ENCODE measurements at places on chromosomes 4 and X.

GRCh38 chr4:114286262-114286810, 306.9 kb upstream of the ARSJ start:
- no peak for DNase-seq

GRCh38 chr4:139367421-139368090, 65.3 kb upstream of the NDUFC1 start:
- DNase-seq = no peak

DNA sequence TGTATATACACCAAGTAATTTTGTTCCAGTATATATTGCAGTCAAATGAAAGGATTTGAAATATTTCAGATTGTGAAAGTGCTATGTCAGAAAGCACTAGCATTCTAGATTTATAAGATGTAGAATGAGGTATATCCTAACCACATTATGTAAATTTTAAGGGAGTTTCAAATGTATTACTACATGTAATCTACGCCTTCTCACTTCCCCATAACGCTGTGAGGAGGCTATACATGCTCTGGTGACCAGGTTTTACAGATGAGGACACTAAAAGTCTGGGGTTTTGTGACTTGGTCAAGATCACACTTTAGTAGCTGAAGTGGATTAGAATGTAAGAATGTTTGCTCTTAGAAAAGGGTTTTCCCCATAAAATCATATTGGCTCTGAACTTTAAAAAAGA, 8.1 kb downstream of the ENPEP start:
- no peak for DNase-seq

- no peak for DNase-seq
Observed at GRCh38 chrX:31136144-31136611, 64.3 kb upstream of the FTHL17 start.

DNA sequence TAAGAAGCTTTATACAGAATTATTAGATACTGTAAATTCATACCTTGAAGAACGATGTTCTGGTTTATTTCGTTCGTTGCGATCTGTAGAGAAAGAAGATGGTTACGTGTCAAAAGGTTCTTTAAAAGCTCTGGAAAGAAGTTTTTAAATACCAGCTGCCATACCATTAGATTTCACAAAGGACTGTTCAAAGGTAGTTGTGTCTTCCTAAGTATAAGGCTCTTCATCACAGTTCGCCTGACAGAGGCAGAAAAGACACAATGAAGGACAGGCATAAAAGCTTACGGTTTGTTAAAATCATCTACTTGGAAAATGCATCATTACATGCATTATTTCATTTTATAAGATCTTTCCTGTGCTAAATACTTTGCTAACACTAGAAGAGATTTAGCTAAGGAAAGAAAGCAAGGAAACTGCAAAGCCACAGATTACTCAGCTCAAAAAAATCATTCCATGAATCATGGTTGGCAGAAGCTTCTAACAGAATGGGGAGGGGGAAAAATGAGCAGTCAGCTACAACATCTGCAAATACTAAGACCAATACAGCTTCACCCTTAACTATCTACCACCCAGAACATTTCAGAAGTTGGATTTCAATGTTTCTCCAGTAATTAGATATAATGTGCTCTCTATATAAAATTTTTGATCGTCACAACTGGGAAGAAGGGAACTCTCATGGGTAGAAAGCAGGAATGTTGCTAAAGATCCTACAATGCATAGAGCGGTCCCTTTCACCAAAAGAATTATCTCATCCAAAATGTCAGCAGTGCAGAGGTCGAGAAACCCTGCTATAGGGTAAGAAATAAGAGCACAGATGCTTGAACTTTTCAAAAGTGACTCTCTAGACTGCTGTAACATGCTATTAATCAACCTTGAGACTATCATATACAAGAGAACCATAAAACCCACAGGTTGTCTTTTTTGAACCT, 50.7 kb upstream of the PRSS48 start:
- DNase-seq = no peak

DNA sequence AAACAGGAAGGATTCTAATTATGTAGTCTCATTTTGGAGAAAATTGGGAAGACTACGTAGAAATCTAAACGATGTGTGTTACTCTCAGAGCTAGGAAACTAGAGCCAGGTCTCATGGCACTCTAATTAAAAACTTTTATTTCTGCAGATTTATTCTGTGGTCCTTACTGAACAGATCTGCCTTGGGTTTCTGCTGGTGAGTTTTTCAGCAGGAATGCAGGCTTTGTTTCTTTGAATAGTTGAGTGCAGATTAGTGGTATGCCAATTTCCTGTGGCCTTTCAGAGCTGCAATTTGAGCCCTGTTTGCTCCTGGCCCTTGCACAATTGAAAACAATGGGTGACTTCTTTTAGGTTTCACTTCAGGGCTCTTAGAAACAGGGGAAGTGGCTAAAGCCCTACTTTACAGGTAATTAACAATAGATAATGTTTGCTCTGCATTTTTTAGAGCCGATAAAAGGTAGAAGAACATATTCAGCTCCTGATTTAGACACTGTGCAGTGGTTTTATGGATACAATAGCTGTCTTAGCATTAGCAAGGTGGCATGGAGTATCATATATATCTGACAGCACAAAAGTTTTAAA, 21.8 kb downstream of the SPRY1 start:
- no peak for DNase-seq

- DNase-seq = no peak
Observed at GRCh38 chr4:7341491-7342222, 93.1 kb downstream of the PSAPL1 start.

DNA sequence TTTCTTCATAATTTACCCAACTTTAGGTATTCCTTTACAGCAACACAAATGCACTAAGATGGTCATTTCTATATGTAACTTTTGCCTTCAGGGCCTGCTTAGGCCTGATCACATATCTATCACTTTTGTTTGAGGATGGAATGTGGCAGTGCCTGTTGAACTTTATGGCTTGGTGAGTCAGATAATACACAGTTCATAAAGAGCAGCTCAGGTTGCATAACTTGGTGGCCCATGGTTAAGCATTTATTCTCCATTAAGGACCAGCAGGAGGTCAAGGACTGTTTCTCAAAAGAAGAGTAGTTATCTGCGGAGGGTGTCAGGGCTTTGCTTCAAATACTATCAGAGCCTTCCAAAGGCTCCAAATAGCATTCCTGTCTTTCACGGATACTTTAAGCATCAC, 124.1 kb upstream of the PDHA2 start:
- no peak for DNase-seq

DNA sequence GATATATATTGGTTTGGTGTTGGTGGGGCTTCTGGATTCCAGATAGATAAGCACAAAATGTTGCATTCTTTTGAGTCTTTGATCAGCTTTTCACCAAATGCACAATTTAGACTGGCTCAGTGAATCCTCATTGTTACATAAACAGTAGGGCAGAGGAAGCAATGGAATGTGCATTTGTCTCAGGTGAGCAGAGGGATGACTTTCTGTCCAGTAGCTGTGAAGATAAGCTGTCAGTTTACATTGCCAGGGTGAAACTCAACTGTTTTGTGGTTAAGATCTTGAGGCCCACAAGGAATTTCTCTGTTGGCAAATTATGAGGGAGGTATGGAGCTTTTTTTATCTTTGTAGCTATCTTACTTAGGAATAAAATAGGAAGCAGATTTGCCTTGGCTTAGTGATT, 168.0 kb downstream of the GALNTL6 start:
- DNase-seq = no peak

DNA sequence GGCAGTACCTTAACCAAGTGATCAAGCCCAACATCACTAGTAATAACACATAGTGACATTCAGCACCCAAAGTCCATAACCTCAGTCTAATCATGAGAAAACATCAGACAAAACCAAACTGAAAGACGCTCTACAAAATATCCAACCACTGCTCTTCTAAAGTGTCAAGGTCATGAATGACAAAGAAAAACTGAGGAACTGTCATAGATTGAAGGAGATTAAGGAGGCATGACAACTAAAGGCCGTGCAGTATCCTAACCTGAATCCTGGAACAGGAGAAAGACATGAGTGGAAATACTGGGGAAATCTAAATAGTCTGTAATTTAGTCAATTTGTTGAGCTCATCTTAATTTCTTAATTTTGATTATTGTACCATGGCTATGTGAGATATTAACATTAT, 38.2 kb upstream of the EXOC1L start:
- DNase-seq = no peak

GRCh38 chr4:8198206-8198905, 734 bp upstream of the SH3TC1 start:
- DNase-seq = no peak

- DNase-seq = no peak
Observed at GRCh38 chr4:34861666-34862065, 1382.6 kb downstream of the ARAP2 start.
